Activated CD8-positive, alpha-beta memory T cell treated with anti-CD3 and anti-CD28 coated beads for 48 hours (primary cell): ENCODE measurements at places on chromosomes 6 and 20.

DNA sequence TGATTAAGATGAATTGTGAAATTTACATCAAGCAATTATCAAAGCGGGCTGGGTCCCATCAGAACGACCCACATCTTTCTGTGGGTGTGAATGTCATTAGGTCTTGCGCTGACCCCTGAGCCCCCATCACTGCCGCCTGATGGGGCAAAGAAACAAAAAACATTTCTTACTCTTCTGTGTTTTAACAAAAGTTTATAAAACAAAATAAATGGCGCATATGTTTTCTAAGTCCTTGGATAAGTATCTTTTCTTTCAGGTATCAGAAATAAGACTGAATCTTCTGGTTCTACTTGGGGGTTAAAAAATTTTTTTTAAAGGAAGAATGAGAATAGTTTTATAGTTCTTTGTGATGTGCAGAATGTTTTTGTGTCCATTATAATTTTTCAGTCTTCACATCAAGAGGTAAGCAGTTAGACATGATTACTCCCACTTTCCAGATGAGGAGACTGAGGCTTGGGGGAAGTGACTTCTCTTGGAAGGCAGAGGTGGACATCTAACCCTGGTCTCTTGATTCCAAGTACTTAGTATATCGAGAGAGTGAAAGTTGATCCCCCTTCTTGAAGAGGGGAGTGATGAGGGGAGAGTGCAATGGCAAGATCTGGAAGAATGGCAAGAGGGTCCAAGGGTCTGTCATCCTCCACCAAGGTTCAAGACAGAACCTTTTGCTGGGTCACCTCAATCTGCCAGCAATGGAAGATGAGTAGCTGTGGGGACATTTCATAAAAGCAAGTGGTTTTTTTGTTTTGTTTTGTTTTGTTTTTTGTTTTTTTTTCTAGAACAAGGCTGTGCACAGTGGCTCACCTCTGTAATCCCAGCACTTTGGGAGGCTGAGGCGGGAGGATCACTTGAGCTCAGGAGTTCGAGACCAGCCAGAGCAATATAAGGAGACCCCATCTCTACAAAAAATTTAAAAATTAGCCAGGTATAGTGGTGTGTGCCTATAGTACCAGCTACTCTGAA is 42.8 kb upstream of the TTPAL start:
- DNase-seq, result no peak

- no peak for DNase-seq
Measured at GRCh38 chr6:106537662-106538061, 91.6 kb downstream of the RTN4IP1 start.

DNA sequence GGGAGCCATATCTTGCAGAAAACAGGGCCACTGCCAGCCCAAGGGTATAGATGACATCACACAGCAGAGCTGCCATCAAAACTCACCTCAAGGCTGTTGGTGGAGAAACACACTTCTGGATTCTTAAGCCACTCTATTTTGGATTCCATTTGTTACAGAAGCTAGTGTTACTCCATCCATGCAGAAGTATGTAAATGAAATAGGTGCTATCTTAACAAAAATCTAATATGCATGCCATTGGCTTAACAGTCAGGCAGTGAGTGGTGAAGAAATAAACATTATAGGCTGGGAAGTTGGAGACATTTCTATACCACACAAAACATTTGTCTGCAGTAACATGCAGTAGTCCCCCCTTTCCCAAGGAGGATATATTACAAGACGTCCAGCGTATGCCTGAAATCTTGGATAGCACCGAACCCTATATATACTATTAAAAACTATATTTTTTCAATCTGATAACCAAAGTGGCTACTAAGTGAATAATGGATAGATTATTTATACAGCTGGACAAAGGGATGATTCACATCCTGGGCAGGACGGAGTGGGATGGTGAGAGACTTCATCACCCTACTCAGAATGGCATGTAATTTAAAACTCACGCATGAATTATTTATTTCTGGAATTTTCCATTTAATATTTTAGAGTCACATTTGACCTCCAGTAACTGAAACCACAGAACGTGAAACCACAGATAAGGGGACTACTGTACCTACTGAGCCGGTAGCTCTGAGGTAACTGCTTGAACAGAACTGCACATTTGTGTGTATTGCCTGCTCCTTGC is 160.0 kb upstream of the PLN start:
- no peak for DNase-seq

GRCh38 chr20:44475372-44475693 is 341 bp upstream of the TTPAL start:
- no peak for DNase-seq

DNA sequence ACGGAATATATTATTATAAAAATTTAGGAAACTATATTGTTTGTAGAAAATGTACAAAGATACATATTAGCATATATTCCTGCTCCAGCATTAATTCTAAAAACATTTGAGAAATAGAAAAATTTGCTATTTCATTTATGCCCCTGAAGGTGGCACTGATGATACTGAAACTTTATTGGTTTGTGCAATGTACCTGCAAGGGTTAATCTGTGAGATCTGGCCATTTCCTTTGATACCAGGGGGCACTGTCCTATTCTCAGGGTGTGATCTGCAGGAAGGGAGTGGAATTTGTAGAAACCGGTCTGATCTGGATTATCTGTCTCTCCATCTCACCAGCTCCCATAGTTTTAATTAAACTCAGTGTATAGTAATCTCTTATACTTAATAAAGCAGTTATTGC is 625.1 kb upstream of the IMPG1 start:
- DNase-seq, result no peak

- DNase-seq, result no peak
Measured at GRCh38 chr20:34560141-34560523, 1.6 kb downstream of the MAP1LC3A start.

GRCh38 chr6:159181914-159182313 is 12.7 kb downstream of the FNDC1 start:
- no peak for DNase-seq

GRCh38 chr6:16168858-16169257 is 40.0 kb downstream of the MYLIP start:
- no peak for DNase-seq
